NCI-H226 (cell line): ENCODE measurements at places on chromosomes 1 and 21.
A peak's percentile ranks its signal among the peaks of the same experiment; 100 is the strongest.

GRCh38 chr1:29237129-29237821 lies 953 bp downstream of the PTPRU start:
- DNase-seq = peak; percentile 24

- DNase-seq = peak; percentile 74
These were observed 24.4 kb downstream of the DHRS3 start for GRCh38 chr1:12593621-12594066.

DNA sequence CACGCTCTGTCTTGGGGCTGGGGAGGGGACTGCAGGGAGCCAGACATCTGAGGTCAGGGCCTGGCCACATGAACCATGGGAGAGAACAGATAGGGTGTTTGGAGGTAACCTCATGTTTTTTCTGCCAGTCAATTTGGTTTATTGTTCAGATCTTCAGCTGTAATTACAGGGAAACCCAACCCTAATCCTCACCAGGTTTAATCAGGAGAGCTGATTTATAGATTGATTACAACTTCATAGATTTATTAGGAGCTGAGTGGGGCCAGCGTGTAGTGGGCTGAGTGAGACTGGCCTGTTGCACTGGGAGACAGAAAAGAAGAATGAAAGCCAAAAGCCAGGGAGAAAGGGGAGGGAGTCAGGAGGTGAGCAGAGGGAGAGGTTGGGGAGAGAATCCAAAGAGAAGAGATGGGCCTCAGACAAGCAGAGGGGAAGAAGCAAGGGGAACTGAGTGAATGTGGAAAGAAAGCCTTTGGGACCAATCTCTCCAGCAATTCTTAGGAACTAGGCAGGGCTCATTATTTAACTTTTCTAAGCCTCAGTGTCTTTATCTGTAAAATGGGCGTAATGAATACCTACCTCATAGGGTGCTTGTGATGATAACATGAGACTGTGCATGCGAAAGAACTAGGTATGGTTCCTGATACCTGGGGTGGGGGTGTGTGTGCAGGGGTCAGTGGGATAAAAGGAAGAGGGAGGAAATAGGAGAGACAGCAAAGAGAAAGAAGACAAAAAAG lies 17.0 kb upstream of the STUM start:
- DNase-seq = no peak

GRCh38 chr21:16713331-16714117 lies 799.3 kb upstream of the CXADR start:
- no peak for DNase-seq

DNA sequence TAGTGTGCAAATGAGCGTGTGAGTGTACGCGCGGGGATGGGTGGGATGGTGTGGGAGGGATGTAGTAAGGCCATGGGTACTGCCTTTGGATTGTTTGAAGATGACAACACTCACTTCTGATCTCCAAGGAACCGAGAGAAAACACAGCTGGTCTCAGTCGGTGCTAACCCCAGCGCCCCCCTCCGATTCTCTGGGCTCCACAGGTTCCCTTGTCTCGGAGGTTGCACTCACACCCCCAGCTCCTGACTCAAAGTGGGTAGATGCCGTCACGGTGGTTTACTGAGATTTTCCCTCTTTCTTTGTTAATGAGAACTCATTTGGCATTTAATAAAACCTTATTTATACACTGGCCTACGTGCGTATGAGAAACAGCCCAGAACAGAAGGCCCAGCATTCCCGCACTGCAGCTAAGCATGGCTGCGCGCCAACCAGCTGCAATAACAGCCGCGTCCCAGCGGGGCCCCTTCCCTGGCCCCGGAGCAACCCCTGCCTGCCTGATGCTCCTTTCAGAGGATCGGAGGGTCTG lies 25.8 kb downstream of the ABCA4 start:
- no peak for DNase-seq

- peak; percentile 49 for DNase-seq
These were observed 778 bp downstream of the EVI5 start for GRCh38 chr1:92784021-92784638.
